Immature natural killer cell (primary cell): ENCODE measurements at places on chromosomes 6 and 20.

DNA sequence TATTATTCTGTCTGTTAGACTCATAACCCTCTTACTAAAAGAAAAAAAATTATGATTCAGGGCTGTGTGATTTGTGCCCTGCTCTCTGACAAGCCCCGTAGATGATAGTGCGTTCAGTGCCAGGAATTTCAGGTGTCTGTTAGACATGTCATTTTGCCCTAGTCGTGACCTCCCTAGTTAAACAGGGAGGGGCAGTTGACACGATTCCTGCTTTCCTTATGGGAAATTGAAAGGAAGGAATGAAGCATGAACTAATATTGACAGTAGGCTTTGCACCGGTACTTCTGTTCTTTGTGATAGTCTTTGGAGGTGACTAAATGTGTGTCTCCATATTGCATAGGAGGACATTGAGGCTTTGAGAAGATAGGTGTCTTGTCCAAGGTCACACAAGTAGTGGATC lies 26.3 kb downstream of the RPRD1B start:
- DNase-seq: no peak

DNA sequence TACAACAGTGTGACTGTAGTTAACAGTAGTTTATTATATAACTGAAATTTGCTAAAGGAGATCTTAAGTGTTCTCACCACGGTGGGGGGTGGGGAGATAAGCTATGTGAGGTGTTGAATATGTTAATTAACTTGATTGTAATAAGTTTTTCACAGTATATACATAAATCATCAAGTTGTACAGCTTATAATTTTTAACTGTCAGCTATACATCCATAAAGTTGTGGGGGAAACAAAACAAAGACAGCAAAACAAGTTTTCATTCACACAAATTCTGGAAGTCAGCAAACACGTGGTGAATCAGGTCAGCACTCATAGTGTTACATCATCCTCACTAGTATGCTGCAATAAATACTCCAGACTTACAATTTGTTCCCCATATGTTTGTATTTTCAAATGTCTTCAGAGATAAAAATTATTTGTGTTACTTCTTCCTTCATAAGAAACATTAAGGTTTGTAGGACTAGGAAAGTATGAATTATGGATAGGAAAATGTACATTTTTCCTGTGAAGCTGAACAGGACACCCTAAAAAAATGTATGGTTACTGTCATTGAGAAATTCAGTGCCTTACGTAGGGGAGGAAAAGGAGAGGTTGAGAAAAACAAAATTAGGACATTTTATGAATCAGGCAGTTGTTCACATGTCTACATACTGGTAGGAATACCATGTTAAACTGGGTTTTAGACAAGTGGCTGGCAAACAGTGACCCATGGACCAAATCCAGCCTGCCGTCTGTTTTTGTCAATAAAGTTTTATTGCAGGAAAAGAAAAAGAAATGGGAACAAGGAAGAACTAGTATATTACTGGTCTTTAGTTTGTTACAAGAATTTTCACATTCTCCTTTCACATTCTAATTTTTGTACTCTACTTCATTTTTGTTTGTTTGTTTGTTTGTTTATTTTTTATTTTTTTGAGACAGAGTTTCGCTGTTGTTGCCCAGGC lies 6.0 kb downstream of the SUMO4 start:
- no peak for DNase-seq

- no peak for DNase-seq
Observed at GRCh38 chr6:161279677-161280415, 6.0 kb upstream of the AGPAT4 start.

DNA sequence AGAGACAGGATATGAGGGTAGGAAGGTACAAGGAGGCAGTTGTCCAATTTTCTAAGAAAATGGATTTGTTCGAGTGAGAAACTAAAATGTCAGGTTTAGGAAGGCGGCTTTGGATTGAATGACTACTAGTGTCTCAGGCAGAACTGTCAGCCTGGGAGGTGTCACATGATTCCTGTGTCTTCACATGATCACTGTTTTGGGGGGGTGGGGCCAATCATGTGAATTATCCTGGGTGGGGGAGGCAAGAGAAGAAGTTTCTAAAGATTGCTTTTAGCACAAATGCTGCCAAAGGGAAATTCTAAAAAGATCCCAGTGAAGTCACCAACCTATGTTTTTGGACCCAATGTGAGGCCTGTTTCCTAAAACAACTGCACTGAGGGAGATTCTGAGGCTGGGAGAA lies 2.3 kb downstream of the SIRPA start:
- DNase-seq: no peak

GRCh38 chr6:156281266-156281665 lies 495.9 kb upstream of the ARID1B start:
- DNase-seq: no peak

GRCh38 chr6:116387374-116387773 lies 16.6 kb downstream of the DSE start:
- DNase-seq: no peak
